ENCODE measurements at places on chromosomes 3 and 15.

DNA sequence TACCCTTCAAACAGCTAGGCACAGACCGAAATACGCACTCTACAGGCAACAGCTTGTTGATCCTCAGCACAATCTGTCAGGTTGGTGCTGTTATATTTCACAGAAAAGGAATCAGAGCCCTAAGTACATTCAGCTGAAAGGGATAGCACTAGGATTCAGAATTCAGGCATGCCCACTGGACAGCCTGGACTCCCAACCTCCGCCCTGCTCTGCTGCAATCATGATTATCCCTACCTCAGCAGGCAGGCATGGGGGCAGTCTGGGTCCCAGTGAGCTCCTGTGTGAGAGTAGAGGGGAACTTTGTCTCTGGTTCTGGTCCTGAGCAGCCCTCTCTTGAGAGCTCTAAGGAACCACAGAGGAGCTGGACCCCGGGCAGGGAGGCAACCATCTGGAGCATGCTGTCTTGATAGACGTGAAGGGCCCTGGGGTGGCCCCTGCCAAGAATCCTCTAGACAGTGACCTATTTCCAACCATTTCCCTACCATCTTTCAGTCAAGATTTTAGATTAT is 23.4 kb upstream of the NOX5 start:
- no peak for DNase-seq

DNA sequence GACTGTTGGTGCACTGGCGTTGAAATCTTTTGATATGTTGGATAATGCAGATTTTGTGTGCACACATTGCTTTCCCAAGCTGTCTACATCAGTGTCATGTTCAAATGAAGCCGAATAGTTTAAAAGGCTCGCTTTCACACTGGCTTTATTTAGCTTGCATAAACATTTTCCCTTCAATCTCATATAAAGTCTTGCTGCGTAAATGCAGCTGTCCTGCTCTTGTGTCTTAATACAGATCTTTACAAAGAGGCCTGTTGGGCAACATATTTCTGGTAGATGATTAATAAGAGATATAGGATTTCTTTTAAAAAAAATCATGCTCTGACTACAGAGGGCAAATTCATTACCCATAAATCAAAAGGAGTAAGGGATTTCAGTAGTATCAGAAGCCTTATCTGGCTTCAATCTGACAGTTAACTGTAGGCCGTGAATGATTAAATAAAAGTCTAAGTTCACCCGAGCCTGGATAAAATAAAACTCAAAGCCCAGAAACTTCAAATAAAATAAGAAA is 937.2 kb downstream of the FHIT start:
- DNase-seq: no peak

- DNase-seq: no peak
Measured at GRCh38 chr3:172224560-172225214, 185.3 kb downstream of the FNDC3B start.

GRCh38 chr15:51312166-51313073 is 26.0 kb downstream of the CYP19A1 start:
- no peak for DNase-seq

DNA sequence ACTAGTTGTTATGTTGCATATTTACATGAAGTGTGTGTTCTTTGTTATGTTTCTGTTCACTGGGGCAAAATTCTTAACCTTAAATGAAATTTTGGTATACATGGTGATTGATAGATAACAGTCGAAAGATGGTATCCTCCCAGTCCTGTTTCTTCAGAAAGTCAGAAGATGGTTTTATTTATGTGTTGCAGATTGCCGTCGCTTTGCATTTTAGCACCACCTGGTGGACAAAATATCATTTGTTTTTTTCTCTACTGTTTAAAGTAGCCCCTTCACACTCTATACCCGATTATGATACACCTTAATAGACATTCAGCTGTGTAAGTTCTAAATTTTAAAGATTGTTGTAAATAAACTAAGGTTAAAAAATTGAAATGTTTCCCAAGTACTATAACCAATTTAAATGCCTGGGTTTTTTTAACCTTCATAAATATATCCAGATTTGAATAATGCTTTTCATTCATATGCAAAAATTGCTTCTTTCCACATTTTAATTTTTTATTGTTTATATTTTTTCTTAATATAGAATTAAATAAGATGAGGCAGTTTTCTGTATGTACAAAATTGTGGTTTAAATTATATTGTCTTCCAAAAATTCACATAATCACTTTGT is 152.2 kb downstream of the ALCAM start:
- DNase-seq: peak; percentile 59

- DNase-seq: no peak
Measured at GRCh38 chr15:48759921-48760320, 50.9 kb downstream of the CEP152 start.

DNA sequence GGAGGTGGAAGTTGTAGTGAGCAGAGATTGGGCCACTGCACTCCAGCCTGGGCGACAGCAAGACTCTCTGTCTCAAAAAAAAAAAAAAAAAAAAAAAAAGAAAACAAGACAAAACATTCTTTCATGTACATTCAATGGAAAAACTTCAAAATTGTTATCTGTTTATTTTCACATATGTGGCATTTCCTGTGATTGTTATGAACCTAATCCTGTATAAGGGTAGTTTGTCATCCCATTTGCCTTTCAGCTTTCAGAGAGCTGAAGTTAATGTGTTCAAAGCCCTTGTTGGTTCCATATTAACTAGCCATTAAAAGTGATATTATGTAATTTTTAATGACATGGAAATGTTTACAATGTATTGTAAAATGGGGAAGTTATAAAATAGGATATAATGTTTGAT is 17.3 kb upstream of the NCK1 start:
- DNase-seq: no peak

- DNase-seq: no peak
Measured at GRCh38 chr15:45180648-45181436, 6.9 kb downstream of the SHF start.

DNA sequence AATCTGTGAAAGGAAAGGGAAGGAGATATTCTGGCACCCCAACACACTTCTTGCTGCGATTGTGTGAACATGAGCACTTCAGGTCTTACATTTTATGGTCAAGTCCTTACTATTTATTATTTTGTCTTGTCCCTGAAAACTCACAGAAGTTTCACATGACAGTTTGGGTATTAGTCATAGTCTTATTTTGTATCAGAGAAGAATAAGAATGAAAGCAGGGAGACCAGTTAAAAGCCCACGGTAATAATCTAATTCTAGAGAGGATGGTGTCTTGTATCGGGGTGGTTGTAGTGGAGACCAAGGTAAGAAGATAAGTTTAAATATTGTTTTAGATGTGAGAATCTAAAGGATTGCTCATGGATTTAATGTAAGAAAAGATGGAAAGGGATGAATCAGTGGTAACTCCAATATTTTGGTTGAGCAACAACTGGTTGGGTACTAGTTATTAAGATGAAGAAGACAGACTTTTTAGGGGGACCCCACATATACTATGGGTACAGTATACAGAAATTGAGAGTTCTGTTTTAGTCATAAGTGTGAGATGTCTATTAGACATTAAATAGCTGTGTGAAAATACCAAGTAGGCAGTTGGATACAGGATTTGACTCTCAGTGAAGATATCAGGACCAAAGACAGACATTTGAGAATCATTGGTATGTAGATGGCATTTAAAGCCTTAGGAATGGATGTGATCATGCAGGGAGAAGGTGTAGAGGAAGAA is 227.6 kb downstream of the MFSD1 start:
- DNase-seq: no peak

GRCh38 chr15:58559904-58560588 is 128.3 kb downstream of the LIPC start:
- DNase-seq: no peak

DNA sequence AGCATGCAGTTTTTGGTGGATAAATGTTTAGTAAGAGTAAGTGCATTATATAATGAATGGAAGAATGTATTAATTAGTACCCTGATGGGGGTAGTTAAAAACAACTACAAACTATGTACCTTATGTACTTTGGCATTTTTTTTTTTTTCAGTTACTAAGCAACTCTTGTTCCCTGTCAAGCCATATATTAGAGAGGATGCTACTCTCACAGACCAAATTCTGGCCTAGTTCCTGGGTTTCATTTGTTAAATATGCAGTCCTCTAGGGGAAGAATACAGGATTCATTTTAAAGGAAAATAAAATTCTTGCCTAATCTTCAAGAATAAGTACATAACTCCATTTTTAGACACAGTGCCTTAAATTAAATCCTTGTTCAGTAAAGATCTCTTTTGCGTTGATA is 16.9 kb downstream of the FAM98B start:
- no peak for DNase-seq

DNA sequence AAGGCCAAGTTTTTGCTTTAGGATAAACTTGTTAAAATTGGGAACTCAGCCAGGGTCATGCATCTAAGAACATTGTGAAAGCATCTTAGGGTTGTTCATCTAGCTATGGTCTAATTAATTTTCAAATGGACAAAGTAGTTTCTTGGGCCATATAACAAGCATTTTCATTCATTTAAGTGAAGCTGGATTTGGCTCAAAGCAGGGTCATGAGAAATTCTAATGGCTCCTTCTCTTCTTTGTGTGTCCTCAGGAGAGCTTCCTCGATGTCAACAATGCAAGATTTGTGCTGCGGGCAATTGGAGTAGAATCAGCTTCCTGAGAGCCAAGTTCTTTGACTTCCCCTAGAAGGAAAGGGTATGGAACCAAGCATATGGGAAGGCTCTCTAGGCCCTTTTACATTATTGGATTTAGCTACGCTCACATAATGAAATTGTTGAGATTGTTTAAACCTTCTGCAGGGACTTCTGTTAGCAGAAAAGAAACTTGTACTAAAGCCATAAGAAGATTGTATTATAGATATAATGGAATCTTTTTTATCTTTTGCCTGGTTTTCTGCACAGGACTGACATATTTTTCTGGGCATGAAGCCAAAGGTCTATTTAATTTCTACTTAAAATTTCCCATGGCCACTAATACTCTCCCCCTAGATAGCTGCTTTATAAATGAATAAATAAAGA is 1.8 kb upstream of the SAMMSON start:
- peak; percentile 99 for DNase-seq

DNA sequence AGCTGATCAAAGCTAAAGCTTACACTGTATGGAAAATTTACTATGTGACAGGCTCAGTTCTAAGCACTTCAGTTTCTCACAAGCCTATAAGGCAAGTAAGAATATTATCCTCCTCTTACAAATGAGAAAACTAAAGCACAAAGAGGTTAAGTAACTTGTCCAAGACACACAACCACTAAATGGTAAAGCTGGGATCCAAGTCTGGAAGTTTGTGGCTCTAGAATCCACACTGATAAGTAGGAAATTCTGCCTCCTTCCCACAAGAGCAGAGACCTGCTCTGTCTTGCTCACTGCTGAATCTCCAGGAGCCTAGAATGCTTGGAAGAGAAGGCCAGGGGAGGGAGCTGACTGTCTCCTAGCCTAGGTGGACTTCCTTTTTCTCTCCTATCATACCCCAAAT is 60.6 kb downstream of the MAGI1 start:
- no peak for DNase-seq

GRCh38 chr3:165206454-165207266 is 10.5 kb upstream of the SLITRK3 start:
- peak; percentile 80 for DNase-seq

- DNase-seq: no peak
Measured at GRCh38 chr3:48303021-48303420, 30.4 kb downstream of the SPINK8 start.

DNA sequence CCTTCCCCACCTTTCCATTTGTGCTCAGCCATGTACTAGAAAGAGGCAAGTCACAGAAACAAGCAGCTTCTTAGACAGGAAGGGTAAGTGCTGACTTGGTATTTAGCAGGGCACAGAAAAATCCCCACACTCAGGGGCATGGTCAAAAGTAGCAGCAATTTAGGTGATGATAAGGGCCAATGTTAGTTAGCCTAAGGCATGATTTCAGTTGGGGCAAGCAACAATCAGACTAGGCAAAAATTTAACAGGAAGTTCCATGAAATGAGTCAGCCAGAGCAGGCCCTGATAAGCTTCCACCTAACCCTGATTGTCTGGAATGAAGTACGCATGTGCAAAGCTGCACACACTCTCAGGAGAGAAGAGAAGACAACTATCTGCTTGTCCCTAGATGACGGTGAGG is 423.4 kb upstream of the UBE2E2 start:
- DNase-seq: no peak

- no peak for DNase-seq
Measured at GRCh38 chr15:32946210-32946609, 228.4 kb downstream of the GREM1 start.

- no peak for DNase-seq
Measured at GRCh38 chr15:48309740-48310139, 21.5 kb upstream of the DUT start.

DNA sequence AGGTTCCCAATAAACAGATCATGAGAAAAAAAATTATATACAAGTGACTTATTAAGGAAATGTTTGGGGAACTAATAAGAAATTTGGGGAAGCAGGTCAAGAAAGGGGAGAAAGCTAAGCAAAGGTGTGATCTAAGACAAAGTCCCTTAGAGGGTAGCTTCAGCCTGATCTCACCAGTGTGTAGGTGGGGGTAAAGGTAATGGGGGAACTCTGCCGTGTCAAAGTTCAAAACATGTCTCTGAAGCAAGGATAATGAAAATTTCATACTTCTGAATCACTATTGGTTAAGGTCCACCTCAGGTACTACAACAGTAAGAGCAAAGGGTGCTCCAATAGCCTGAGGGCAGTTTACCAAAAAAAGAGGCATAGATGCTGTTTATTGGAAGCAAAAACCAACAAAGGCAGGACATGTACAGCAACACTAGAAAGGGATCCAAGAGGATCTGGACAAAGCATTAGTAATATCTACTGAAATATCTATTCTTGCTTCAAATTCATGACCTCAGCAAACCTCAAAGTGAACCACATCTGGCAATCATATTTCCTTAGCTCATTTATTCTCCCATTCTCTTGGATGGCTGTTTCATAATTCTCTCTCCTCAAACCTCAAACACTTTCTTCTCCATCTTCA is 6.9 kb downstream of the ACAD11 start:
- no peak for DNase-seq

DNA sequence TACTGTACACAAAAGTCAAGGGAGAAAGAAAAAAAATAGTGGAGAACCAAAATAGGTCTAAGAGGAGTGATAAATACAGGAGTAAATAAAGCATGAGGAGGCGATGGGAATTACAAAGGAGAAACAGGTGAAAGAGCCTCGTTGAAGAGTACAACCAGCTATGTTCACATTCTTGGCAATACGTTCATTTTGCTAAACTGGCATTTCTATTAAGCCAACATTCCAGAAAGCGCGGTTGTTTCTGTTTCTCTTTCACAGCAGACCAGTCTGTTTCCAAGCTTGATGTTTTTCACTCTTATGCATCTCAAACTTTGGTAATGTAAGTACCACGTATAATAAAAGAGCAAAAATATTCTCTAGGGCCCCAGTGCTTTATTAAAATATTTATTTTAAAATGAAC is 74.5 kb downstream of the NSUN3 start:
- no peak for DNase-seq

DNA sequence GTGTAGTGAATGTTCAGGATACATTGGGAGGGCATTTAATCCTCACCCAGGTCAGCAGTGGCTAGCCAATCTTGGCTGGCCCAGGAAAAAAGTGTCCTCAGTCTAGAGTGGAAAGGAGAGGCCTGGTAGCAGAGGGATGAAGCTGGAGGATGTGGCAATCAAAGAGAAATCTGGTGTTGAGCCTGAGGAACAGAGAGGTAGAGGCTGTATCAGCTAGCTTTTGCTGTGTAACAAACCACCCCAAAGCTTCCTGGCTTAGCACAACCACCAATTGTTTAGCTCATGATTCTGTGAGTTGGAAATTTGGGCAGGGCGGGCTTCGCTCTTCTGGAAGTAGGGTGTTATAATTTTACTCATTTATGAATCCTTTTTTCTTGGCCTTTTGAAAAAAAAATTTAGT is 49.8 kb upstream of the PRR23E start:
- no peak for DNase-seq

GRCh38 chr3:23068016-23068728 is 135.0 kb upstream of the UBE2E2 start:
- DNase-seq: no peak

Data from foreskin melanocyte (primary cell).